Germinal center (tissue), 1 donor: ENCODE measurements at places on chromosomes 16 and 17.

DNA sequence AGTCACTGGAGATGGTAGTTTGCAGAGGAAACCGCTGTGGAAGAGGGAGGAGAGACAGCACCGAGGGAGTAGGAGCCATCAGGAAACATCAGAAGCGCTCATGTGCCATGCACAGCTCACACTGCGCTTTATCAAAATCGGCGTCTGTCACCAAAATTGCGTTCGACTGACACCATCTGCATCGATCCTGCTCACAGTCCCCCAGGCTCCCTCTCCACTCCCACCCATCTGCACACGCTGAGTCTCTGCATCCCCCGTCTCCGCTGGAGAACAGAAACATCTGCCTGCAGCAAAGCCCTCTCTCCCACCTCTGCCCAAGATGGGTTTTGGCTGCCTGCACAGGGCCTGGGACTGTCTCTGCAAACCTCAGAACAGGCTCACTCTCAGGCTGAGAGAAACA is 187.5 kb upstream of the RPL38 start:
- DNase-seq: no peak

- DNase-seq: no peak
These were observed 21.5 kb upstream of the KIFC3 start for GRCh38 chr16:57823836-57824235.

GRCh38 chr17:8776248-8776647 is 17.9 kb upstream of the SPDYE4 start:
- DNase-seq: no peak

DNA sequence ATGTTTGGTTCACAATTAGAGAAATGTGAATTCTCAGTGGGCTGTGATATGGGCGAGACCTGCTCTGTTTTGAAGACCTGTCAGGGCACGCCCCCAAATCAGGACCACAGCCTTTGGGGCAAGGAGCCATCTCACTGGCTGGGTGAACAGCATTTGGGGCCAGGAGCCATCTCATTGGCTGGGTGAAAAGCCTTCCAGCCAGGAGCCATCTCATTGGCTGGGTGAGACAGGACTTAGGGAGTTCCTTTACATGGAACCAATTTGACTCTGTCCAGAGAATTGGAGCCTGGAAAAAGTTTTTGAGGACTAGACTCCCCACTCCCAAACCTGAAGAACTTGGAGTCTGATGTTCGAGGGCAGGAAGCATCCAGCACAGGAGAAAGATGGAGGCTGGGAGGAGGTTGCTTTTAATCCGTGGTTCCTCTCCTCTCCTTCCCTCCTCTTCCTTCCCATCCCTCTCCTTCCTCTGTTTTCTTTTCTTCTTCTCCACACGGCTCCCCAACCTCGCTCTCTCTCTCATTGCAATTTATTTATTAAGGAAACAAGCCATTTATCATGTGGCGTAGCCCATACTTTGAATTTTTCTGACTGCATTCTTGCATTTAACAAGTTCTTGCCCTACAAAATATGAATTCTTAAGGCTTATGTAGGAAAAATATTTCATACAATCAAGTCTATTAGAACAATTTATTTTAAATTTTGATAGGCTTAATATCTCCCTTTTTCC is 19.7 kb downstream of the FOXL1 start:
- no peak for DNase-seq

DNA sequence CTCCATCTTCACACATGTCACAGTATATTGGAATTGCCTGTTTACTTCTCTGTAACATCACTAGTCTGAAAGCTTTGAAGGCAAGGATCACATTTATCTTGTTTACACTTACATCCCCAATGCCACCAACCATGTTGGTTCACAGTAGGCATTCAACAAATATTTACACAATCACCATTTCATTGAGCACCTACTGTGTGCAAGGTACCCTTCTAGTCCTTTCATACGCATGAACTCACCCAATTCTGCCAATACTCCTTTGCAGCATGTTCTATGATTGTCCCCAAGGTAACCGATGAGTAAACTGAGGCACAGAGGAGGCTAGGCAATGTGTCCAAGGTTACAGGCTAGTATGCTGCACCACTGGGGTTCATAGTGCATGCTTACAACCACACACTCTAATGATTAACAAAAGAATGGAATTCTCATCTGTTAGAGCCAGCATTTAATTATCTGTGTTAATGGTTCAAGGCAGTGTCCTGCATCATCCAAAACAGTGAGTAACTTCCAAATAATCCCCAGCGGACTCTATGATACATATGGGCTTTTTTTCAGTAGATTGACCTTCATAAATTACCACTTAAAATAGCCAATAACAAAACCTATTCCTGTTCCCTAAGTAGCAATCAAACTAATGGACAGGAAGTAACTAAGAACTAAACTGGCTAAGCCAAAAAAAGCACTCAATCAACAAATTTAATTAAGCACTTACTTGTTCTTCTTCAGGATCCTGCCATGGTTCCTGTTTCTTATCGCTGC is 364.5 kb upstream of the XYLT1 start:
- DNase-seq: no peak

DNA sequence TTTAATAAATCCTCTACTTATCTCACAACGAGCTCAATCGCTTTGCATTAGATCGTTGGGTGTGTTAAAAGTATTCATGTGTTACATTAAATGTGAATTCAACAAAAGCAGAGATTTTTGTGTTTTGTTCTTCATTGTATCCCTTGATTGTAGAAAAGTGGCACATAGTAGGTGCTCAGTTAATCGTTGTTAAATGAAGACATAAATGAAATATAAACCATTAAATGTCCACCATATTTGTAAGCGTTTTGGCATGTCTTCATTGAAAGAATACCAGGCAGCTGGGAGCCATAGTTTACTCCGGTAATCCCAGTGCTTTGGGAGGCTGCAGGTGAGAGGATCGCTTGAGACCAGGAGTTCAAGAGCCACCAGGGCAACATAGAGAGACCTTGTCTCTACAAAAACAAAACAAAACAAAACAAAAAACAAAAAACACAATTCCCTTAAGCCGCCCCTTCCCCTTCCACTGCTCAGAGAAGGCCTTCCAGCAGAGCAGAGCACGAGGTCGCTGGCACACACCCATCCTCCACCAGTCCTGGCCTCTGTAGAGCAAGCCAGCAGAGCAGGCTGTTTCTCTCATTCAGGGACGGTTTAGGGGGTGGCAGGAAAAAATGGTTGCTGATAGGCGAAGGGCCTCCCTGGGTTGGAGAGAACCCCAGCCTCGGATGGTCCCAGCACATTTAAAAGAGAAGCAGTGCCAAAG is 673 bp upstream of the CHD9 start:
- peak; percentile 27 for DNase-seq

- DNase-seq: no peak
These were observed 1.7 kb downstream of the TXNDC17 start for GRCh38 chr17:6642592-6642991.

- no peak for DNase-seq
These were observed 7.3 kb downstream of the CDH11 start for GRCh38 chr16:65114527-65114926.
